ENCODE measurements at places on chromosomes 6 and 20.
A peak's percentile ranks its signal among the peaks of the same experiment; 100 is the strongest.

- no peak for DNase-seq
These were observed 43.8 kb upstream of the ADIG start for GRCh38 chr20:38537176-38537575.

GRCh38 chr20:61573415-61574305 lies 321.6 kb downstream of the CDH4 start:
- no peak for DNase-seq

DNA sequence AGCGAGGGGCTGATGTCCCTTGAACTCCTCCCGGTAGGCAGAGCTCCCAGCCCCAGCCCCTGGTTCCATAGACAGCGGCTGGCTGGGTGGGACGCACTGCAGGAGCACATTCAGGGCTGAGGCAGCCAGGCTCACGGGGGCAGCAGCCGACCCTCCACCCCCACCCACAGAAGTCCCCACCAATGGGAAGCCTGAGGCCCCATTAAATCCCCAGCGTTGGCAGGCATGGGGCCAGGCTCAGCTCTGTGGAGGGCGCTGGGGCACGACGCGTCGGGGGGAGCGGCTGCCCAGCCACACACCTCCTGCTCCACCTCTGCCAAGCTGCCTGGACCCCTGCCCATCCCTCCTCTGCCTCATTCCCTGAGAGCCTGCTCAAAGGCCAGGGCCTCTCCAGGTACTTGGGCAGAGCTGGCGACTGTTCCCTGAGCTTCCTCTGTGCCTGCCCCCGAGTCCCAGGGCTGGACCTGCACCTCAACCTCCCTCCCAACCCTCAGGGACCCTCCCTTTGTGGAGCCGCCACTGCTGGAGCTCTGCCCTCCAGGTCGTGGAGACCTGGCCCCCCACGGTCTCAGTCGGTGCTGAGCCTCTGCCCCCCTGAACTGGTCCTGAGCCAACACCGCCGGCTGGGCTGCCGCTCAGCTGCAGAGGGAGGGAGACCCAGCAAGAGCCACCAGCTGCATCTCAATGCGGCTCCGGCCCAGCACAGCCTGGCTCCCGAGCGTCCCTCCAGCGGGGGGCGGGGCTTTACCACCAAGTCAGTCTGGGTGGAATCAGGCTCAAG lies 9.1 kb downstream of the CHRNA4 start:
- DNase-seq, result no peak

DNA sequence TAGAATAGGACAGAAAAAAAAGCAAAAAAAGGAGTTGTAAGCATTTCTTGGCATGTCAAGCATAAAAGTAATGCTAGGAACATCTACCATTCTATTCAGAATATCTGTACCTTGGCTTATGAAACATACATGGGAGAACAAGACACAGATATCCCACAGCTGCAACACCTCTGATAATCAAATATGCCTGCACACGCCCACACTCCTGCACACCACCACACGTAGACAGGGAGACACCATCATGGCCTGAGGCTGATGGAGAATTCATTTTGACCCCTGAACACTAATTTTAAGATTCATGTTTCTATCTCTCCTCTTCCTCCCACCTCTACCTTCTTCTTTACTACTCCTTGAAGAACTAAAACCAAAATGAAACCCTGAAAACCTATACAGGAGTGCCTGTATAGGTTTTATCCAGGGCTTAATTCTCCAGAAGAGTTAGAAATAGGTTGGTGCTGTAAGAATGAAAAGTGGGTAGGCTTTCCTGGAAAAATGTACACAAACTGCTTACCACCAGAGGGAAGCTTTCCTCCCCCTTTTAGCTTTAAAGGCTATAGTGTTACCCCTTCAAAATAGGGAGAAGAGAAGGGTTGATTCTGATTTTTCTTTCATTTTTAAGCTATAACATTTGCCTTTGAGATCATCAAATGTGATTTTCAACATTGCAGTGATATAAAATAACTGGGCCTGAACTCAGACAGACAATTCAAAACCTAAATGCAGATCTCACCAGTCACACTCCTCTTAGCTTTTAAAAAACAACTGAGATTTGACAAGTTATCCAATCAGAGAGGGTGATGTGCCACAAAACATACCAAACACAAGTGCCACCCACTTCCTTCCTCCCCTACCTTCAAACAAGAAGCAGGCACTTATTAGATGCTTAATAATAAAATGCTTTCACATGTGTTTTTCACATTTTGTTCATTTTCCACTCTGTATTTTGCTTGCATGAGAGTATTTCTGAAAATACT lies 57.9 kb downstream of the ELOVL5 start:
- no peak for DNase-seq

GRCh38 chr6:36927691-36928546 lies 26.6 kb upstream of the PI16 start:
- DNase-seq, result no peak

DNA sequence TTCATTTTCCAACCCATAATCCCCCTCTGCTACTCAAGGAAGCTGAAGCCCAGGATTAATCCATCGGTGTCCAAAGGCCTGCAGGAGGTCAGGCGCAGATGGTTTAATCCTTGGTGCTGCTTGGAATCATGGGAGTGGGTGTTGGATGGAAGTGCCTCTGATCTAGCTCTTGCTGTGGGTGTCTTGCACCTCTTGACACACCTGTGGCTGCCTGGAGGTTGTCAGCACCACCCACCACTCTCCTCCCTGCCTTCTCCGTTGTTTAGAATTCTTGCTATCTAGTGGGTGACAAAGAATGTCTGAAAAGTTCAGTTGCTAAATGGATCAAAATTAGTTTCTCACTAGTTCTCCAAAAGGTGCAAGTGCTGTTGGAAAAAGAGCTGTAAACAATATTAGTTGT lies 1074.4 kb upstream of the FLRT3 start:
- no peak for DNase-seq

DNA sequence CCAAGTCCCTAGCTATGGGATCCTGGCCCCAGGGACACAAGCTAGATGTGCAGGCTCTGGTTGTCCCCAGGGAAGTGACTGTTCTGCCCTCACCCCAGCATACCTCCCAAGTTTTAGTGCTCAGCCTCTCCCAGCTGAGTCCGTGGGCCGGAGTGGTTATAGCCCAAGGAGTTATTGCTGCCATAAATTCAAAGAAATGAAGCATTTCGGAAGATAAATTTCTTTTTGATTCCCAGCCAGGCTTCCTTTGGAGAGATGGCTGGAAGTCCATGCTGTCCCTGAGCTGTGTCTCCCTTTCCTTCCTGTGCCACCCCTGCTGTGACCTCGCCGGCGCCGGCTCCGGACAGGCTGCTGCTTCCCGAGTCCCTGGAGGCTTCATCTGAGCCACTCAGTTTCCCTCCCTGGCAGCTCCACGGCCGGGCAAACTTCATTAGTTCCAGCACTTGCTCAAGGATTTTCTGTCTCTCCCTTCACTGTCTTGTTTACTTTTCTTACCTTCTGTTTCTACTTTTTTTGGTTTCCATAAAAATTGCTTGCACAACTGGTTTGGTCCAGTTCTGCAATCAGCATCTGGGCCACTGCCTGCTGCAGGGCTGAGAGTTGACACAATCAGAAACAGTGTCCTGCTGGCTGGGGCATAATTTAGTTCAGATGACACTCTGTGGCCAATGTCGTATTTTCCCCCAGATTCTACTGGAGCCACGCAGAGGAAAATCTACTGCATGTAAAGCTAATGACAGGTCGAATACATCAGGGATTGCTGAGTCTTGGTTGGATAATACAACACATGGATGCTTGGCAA lies 225.5 kb downstream of the SYNDIG1 start:
- DNase-seq, result no peak

GRCh38 chr20:45501600-45501999 lies 13.8 kb downstream of the SPINT3 start:
- no peak for DNase-seq

DNA sequence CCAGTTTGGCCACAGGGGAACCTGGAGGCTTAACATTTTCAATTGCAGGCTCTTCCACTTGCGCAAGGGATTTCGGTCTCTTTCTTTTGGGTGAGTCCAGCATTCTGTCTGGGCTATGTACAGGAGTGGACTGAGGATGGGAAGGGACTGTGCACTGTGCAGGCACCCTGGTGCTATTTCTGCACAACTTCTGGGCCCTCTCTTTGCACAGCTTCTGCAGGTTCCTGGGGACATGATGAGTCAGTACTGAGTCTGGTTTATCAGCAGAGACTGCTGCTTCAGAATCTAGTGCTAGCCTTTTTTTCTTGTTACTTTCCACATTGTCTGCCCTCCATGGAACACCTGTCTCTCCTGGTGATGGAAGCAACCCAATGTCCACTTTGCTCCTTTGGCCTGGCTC lies 78.5 kb upstream of the ASF1A start:
- no peak for DNase-seq

DNA sequence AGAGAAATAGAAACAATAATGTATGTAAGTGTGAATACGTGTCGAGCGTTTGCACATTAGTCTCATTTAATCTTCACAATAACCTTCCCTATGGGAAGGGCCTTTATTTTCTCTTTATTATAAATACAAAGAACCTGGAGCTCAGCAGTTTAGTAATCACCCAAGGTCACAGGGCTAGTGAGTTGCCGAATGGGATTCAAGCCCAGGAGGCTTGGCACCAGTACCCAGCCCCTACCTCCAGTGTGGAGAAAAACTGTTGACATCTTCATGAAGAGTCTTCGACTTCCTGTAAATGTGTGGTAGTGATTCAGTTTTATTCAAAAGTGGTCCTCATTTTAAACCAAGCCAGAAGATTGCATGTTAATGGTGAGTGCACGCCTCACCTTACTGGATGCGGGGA lies 162.8 kb downstream of the SCML4 start:
- DNase-seq, result no peak

DNA sequence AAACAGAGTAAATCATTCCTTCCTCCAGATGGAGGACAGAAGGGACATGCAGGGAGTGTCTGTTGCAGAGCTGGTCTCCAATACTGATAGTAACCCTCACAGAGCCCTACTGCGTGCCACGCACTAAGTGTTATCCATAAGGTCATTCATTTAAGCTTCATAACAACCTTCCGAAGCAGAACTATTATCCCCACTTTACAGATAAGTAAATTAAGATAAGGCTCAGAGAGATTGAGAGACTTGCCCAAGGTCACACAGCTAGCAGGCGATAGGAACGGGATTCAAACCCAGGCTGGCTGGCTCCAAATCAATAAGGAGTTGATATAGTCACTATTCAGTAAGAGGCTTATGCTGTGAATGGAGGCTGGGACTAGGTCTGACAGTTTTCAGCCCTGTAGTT lies 30.6 kb downstream of the CPNE5 start:
- no peak for DNase-seq

GRCh38 chr6:137931849-137932465 lies 64.9 kb downstream of the TNFAIP3 start:
- no peak for DNase-seq

GRCh38 chr6:114651611-114652010 lies 308.8 kb upstream of the HS3ST5 start:
- DNase-seq, result no peak

- no peak for DNase-seq
These were observed 43.2 kb upstream of the BCAS1 start for GRCh38 chr20:54113566-54113965.

- no peak for DNase-seq
These were observed 97.5 kb downstream of the ARHGAP18 start for GRCh38 chr6:129612440-129612839.

GRCh38 chr6:100568255-100568654 lies 103.5 kb upstream of the SIM1 start:
- DNase-seq, result no peak

DNA sequence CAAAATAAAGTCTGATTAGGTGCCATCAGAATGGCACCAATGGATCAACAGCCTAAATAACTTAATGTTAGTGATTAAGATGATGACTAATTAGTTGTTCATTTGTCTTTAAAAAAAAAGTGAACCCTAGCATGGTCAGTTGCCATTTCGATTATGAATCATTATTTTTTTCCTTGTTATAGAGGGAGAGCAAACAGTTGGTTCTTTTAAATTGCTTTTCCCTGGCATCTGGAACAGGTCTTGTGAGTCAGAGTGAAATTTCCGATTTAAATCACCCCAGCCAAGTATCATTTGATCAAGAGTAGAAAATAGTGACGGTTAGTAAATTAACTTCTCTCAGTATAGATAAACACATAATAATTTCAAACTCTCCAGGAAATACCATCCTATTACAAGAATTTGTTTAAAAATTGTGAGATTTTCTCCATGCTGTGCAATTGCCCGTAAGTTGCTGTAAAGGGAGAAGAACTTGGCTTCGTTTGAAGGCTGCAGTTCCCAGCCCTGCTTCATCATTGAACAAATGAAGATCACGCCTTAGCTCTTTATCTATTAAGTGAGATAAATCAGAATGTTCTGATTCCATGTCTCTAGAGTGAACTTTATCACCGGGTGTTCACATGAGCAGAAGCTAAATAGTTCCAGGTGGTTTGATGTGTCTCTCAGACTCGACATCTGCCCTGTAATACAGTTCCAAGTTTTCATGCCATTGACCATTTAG lies 741.3 kb downstream of the DOK5 start:
- DNase-seq, result peak; percentile 41

DNA sequence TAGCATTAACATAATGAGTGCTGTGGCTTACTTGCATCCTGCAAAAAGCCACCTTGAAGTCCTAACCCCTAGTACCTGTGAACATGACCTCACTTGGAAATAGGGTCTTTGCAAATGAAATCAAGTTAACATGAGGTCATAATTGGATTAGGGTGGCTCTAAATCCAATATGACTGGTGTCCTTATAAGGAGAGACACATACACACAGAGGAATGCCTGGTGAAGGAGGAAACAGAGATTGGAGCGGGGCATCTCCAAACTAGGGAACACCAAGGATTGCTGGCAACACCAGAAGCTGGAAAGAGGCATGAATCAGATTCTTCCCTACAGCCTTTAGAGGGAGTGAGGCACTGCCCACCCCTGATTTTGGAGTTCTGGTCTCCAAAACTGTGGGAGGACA lies 17.6 kb upstream of the RPS6KA2 start:
- no peak for DNase-seq

GRCh38 chr6:43105538-43106222 lies 29.6 kb downstream of the PTK7 start:
- no peak for DNase-seq

- no peak for DNase-seq
These were observed 109.3 kb upstream of the PROKR2 start for GRCh38 chr20:5426026-5426425.

- DNase-seq, result no peak
These were observed 40.2 kb upstream of the RBM24 start for GRCh38 chr6:17240803-17241500.

GRCh38 chr20:2806351-2806701 lies 5.9 kb upstream of the CPXM1 start:
- no peak for DNase-seq

DNA sequence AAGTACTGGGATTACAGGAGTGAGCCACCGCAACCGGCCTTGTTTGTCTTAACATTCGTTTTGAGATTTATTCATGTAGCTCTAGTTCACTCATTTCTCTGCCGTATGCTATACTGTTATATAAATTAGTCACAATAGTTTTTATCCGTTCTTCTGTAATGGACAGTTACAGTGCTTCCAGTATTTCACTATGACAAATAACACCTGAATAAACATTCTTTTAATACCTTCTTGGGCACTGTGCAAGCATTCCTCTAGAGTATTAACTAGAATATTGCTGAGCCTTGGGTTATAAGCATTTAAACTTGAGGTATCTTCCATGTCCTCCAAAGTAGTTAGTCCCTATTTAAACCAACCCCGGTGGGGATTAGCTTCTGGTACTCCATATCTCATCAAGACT lies 45.6 kb downstream of the STK38 start:
- no peak for DNase-seq

- no peak for DNase-seq
These were observed 39.6 kb downstream of the JAG1 start for GRCh38 chr20:10634211-10634610.

All from RWPE1 (cell line).